NCI-H1417 treated with DMSO at 0.1 percent for 48 hours (cell line): ENCODE measurements at places on chromosomes 1 and 21.

DNA sequence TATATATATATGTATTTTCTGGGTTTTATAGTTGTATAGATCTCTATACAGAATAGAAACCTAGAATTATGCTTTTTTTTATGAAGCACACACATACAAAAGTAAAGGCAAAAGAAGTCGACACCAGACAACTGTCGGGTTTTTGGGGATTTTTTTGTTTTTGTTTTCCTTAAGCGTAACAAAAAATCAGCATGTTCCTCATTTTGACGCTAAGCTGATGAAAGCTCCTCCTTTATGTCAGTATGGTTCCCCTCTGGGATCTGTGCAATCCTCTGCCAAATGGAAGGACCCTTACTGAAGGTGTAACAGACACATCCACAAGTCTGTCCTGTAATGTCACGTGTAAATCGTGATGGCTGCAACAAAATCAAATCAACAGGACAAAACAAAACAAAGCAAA is 226.2 kb downstream of the RHOU start:
- no peak for DNase-seq

GRCh38 chr1:56278061-56278460 is 301.3 kb downstream of the PLPP3 start:
- DNase-seq, result no peak

DNA sequence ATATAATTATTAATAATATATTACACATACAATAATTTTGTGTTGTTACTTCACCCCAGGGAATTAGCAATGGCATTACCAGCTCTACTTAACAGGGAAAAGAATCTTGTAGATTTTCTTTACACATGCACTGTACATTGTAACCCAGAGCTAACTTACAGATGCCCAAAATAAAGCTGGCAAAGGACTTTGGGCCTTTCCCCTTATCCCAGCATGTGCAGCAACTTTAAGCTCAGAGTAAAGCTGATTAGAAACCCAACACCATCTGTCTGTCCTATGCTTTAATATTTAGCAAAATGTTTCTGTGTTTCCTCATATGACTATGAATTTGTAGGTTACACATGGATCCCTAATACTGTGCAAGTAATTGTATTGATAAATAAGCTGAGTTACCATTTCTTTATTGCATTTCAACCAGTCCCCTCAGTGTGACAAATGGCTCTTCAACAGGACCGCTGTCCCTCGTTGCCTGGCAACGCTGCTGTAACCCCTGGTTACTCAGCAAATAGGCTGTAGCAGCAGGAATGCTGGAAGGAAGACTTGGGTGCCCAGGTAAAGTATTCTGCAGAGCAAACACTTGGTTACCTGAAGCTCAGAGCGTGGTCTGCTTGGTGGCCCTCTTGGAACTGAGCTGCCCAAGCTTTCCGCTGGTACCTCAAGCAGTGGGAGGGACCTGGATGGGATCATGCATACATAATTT is at the start of gene USH2A:
TSS of gene USH2A (minus strand) at position 628 of the 700 bp plus-strand sequence. CDS start 1,112 bp downstream, outside the sequence.
- peak; percentile 22 for DNase-seq

DNA sequence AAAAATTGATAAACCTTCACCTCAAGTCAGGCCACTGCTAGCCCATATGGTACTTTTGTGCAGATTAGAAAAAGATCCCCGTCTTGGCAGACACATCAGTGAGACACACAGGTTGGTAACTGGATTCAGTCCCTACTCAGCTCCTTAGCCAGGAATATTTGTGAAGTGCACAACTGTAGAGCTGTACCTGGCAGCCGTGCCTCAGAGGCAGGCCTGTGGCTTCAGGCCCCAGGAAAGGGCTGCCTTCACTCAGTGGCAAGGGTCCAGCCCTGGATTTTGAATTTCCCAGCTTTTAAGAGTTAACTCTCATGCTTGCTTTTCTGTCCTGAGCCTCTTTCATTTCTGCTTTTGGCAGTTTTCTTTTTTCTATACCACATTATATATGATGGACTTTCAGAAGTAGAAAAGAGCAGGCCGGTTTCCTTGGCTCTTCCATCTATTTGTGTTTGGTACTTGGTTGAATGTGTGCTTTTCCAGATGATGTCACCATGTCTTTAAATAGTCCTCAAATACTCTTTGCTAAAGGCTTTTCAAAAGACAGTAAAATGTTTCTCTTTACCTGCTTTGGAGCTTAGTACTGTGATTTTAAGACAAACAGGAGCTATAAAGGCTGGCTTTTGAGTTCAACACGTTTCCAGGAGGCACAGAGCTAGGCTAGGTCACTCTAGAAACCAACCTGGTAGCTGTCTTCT is 186.6 kb downstream of the AK5 start:
- no peak for DNase-seq

DNA sequence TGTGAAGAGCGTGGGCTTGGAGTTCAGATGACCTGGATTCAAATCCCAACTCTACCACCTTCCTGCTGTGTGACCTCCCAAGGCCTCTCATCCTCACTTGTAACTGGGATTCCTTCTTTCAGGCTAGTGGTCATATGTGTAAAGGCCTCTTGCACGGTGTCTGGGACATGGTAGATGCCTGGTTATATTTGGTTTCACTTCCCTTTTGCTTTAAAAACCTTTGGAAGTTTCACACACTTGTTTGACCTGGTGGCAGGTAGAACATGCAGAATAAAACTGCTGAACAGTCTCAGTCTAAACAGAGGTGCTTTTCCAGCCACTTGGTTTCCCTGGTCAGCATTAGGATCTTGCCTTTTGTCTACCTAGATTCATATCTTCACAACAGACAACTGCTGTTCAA is 37.0 kb upstream of the RCAN3 start:
- no peak for DNase-seq

DNA sequence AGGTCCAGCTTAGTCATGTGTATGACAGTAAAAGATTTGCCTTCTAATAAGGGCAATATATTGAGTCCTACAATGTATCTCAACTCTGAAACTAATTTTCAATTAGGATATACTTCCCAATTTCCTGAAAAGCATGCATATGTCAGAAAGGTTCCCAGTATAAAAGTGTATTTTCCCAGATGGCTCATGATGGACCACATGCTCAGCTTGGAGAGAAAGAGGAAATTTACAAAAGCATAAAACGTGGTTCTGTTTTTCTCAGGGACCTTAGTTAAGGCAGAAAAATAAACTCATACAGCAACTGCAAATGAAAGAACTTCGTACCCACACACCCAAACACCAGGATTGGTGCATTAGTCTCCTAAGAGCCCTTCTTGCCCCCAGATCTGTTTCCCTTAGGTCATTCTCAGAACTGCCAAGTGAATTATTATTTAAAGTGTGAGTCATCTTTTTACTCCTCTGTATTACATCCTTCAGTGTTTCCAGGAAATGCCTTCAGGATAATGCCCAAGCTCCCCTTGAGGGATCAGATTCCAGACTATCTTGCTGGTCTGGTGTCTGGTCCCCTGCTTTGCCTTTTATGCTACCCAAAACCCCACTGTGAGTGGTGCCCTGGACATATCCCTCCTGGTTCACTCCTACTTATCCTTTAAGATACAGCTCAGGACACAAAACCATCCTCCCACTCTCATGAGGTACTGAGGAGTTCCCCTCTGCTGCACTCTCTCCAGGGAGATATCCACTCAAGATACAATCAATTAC is 57.4 kb downstream of the SSX2IP start:
- no peak for DNase-seq

DNA sequence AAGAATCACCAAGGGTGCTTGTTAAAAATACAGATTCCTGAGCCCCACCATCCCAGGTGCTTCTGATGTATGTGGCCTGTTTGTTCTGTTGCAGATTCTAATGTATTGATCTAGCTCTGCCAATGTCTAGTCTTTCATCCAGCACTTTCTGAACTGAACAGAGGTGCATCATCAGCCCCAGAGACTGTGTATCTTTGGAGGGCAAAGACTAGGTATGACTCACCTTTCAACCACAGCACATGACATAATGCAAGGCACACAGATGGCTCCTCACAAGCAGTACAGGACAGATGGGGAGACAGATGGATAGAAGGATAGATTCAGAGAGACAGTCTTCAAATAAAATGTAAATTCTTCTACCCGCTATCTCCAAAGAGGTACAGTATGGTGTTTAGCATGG is 32.3 kb downstream of the CD58 start:
- DNase-seq, result no peak
